ENCODE measurements at places on chromosomes 7 and 10.

DNA sequence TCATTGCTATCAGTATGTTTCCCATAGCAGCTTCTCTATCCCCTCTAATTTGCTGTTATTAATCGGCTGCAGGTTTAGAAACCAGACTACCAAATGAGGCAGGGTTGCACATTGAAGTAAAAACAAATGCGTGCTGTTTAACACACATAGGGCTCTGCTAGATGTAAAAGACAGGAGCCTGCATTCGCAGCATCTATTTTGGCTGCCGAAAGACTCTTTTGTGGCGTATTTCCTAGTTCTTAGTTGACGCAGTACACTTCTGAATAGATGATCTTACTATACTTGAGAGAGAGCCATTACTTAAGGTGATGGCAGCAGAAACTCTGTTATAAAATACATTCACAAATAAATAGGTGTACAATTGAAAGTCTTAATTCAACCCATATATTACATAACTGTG lies 21.4 kb downstream of the SGCE start:
- no peak for DNase-seq

DNA sequence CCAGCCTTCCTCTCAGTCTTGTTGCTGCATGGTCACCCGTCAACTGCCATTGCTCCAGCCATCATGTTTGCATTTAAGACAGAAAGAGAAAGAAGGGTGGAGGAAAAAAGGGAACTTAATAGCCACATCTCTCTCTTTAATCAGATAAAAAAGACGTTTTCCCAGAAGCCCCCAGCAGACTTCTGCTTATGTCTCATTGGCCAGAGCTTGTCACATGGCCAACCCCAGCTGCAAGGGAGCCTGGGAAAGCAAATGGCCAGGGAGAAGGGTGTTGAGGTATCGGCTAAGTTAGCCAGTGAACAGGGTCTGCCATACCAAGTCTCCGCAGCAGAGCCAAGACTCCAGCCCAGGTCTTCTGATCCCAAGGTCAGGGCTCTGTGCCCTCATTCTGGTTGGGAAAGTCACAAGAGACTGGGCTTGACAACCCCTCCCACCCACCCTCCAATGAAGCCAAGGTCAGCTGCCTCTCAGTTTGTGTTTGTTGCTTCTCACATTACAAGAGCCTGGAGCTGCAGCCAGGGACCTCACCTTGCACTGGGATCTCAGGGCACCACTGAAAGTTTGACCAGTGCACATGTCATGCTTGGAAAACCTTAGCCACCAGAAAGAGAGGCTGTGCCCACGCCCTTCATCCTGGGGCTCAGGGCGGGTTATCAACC lies 80.3 kb upstream of the LYZL2 start:
- no peak for DNase-seq

- DNase-seq: no peak
Observed at GRCh38 chr10:100902622-100903021, 10.1 kb upstream of the SLF2 start.

DNA sequence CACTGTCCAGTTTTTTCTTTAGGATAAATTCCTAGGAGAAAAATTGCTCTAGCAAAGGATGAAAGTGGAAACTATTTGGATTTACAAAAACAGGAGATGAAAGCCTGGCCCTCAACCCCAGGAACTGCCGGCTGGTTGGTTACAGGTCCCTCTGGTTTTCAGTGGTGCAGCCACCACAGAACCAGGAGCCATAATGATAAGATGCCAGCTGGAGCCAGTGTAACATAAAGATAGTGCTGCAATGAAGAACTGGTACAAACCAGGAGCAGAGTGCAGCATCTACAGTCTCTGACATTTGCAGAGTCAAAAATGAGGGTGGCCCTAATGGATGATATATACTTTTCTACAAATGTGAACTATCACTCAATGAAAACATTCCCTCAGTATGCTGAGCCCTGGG lies 20.4 kb upstream of the NUP42 start:
- no peak for DNase-seq

- no peak for DNase-seq
Observed at GRCh38 chr7:45447296-45447695, 126.9 kb upstream of the ADCY1 start.

DNA sequence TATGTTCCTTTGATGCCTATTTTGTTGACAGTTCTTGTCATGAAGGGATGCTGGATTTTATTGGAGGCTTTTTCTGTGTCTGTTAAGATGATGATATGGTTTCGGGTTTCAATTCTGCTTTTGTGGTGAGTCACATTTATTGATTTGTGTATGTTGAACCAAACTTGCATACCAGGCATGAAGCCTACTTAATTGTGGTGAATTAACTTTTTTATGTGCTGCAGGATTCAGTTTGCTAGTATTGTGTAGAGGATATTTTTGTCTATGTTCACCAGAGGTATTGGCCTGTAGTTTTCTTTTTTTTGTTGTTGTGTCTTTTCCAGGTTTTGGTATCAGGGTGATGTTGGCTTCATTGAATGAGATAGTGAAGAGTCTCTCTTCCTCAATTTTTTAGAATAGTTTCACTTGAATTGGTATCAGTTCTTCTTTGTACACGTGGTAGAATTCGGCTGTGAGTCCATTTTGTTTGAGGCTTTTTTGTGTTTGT lies 345.9 kb downstream of the KIF20B start:
- DNase-seq: peak; percentile 19

Data from memory B cell (primary cell).